Activated naive CD4-positive, alpha-beta T cell treated with Interleukin-2 at 50 U/mL for 16 hours (primary cell): ENCODE measurements at places on chromosomes 1 and 21.

- DNase-seq: no peak
Measured at GRCh38 chr1:46800742-46801141, 1.9 kb downstream of the CYP4B1 start.

DNA sequence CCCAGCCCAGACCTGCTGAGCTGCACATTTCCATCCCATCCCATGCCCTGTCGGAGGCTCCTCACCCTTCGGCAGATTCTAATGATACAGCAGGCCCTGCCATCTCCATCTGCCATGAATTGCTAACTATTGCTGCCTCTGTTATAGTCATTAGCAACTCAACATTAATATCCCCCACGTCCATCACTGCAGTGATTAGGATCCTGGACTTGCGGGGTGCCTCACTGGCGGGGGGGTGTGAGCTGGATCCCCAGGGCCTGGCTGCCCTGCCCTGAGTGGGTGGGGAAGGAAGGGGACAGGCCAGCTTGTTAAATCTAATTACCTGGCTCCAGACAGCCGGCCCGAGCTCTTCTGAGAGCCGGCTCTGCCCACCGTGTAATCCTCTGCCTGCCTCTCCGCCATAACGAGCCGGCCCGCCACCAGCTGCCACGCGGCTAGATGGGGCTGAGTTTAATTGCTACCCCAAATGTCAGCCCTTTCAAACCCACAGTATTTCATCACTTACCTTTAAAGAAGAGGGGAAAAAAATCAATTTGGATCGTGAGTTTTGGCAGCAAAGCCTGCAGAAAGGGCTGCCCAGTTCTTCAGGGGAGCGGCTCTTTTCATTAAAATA is 227.3 kb upstream of the CSF3R start:
- no peak for DNase-seq

- no peak for DNase-seq
Measured at GRCh38 chr1:59089922-59090457, 206.9 kb upstream of the FGGY start.

DNA sequence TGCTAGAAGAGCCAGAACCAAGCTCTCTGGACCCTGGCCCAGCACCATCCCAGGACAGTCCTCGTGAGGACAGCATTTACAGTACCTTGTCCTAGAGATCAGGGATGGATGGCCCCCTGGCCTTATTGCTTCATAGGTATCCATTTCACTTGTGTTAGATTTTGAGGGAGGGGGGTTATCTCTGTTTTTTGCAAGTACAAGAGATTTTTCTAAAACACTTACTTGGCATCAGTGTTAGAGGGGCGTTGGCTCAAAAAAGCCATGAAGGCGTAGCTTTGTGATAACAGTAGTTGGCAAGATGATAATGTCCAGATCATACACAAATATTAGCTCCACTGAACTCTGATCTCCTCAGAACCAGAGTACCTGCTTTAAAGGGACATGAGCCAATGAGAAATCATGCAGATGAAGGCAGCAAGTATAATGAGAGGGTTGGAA is 5.8 kb upstream of the ATP1B1 start:
- DNase-seq: no peak

DNA sequence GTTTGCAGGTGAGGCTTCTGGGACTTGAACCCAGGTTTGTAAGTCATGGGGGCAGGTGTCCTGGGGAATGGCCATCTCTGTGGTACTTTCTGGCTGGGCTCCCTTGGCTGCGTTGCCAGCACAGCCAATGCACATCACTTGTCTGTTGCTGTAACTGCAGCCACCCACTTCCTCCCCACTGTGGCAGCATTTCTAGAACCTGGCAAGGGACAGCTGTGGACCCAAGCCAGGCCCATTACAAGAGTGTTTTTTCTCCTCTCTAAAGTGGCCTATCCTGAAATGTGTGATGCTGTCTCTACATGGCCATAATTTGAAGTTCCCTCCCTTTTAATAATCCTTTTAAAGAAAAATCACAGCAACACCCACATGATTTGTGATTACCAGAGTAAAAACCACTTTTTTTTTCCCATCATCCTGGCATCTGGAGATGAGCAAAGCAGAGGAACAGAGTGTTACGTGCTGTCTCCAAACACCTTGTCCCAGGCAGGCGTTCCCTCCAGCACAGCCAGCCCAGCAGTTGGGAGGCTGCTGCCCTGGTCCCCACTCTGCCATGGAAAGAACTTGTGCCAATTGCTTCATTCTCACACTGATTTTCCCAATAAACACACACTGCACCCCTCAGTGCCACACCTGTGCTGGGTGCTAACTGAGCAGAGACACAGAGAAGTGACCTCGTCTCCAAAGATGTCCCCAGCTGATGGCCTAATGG is 360.6 kb upstream of the USP24 start:
- DNase-seq: no peak
